ENCODE measurements at places on chromosomes 5 and 9. TPM values are rescaled to one million over a fixed set of nuclear protein-coding genes. Genes with fewer than 3 reads are reported as not detected.

- no peak for DNase-seq
Observed at GRCh38 chr5:157598350-157598936, 22.9 kb upstream of the ADAM19 start.

Gene CD72
- total RNA-seq = 0.59 TPM

DNA sequence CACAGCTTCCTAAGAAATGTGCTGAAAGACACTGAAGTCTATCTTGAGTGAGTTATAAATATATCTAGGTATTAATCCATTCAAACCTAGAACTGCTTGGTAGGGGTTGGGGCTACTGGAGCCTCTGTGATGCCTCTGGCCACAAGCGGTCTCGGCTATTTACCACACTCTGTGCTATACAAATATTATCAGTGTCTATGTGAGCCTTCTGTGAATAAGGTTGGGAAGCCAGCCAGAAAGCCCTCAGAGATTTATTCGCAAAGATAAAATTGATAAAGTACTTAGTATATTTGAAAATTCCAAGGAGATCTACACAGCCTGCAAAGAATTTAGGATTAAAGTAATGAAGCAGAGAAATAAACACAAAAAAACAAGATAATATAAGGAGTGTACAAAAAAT lies 41.4 kb downstream of the LIFR start:
- DNase-seq = no peak

Gene PCDHA5
- total RNA-seq = not detected

Gene OR13C4
- total RNA-seq = not detected

DNA sequence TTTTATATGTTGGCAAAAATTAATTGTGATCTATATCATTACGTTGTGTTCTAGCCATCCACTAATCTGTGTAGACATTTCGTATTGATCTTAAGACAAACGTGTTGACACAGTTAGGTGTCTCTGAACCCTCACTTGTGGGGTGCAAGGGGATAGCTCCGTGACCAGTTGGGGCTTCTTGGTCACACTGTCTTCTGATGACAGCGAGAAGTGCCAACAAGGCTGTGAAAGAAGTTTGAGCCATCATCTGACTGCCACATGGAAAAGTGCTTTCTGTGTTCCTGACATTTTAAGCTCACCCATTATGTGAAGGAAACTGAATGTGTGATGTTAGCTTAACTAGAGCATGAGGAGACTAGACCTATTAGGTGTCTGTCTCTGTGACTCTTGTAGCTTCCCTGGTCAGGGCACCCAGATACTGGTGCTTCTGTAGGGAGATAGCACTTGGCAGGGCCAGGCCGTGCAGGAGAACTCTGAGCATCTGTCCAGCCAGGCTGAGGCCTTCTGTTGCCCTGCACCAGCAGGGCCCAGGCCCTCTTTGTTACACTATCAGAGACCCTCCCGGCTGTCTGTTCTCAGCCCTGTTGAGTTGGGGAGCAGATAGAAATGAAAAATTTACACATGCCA lies 52.8 kb upstream of the PHF2 start:
- DNase-seq = no peak

Gene C8G
- total RNA-seq = 1.1 TPM

GRCh38 chr5:174354571-174354970 lies 309.1 kb downstream of the NSG2 start:
- DNase-seq = no peak

Gene TTC16
- 0.48 TPM for total RNA-seq

GRCh38 chr5:173057062-173057924 lies 1.1 kb downstream of the CREBRF start:
- peak; percentile 99 for DNase-seq

GRCh38 chr9:114098021-114098935 lies 814 bp downstream of the KIF12 start:
- DNase-seq = no peak

Measured in Right ventricle myocardium superior (tissue), 1 donor.